Left ventricle myocardium inferior (tissue), 1 donor: ENCODE measurements at places on chromosomes 7 and 10.

GRCh38 chr7:114083166-114084001, 164.6 kb upstream of the PPP1R3A start:
- peak; percentile 16 for DNase-seq

- no peak for DNase-seq
Observed at GRCh38 chr7:18157233-18157632, 129.6 kb upstream of the PRPS1L1 start.

- no peak for DNase-seq
Observed at GRCh38 chr10:80708808-80709207, 171.1 kb downstream of the SH2D4B start.

- DNase-seq = no peak
Observed at GRCh38 chr7:55549457-55549856, 22.8 kb downstream of the VOPP1 start.

DNA sequence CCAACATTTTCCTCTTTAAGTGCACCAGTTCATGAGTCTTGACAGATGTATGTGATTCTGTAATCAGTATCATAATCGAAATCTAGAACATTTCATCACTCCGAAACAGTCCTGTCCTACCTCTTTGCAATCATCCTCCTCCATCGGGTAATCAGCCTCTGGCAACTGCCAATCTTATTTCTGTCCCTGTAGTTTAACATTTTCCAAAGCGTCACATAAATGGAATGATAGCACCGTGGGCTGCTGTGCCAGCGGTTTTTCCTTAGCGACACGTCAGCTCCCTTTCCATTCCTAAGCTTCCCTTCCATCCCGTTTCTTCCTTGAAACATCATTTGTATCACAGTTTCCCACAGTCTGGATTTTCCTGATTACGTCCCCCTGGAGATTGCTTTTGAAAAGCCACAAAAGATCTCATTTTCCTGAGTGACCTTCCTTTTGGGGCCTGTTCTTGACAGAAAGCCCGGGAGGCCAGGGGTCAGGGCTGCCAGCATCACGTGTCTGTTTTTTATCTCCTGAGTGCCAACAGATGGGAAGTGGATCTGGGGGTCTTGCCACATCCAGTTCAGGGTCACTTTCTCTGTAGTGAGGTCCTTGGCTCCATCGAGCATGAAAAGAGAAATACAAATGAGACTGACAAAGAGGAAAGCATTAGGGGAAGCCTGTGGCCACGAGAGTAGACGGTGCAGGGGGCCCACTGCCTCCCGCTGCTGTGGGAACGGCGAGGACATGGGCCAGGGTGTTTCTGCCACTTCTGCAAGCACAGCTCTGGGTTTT, 31.6 kb downstream of the TMEM120A start:
- no peak for DNase-seq

DNA sequence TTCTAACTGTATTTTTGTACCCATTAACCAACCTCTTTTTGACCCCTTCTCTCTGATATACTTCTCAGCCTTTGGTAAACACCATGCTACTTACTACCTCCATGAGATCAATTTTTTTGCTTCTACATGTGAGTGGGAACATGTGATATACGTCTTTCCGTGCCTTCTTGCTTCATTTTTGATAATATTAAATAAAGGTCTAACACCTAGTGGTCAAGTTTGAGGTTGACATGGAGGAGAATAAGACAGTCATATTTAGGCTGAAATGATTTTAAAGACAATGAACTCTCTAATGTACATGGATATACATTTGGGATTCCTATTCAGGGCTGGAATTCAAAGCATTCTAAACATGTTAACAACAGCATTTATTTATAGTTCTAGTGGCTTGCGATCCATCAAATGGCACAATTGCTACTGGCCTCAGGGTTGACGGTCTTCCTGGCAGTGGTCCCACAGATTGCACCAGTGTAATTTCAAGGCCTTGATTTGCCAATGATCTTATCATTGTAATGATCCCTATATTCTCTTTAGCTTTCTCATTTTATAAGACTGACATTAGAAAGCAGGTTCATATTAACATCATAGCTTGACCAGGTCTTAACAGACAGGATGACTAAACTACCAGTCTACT, 315.9 kb upstream of the ETV1 start:
- peak; percentile 14 for DNase-seq

GRCh38 chr10:34015700-34016099, 681.2 kb upstream of the NRP1 start:
- no peak for DNase-seq

DNA sequence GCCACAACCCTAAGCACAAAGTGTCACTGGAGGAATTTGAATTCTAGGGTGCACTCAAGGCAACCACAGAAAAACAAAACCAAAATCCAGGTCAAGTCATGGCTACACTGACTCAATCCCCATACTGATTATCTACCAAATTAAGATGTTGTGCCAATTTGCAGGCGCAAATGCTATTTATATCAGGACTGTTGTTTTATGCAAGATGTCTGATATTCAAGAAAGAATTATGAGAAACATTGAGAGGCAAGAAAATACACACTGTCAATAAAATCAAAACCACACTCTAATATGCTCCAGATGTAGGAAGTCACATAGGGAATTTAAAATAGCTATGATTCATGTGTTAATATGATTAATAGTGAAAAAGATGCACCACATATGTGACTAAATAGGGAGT, 141.3 kb upstream of the MINDY3 start:
- no peak for DNase-seq

GRCh38 chr10:132110111-132110521, 44.4 kb downstream of the JAKMIP3 start:
- peak; percentile 11 for DNase-seq

DNA sequence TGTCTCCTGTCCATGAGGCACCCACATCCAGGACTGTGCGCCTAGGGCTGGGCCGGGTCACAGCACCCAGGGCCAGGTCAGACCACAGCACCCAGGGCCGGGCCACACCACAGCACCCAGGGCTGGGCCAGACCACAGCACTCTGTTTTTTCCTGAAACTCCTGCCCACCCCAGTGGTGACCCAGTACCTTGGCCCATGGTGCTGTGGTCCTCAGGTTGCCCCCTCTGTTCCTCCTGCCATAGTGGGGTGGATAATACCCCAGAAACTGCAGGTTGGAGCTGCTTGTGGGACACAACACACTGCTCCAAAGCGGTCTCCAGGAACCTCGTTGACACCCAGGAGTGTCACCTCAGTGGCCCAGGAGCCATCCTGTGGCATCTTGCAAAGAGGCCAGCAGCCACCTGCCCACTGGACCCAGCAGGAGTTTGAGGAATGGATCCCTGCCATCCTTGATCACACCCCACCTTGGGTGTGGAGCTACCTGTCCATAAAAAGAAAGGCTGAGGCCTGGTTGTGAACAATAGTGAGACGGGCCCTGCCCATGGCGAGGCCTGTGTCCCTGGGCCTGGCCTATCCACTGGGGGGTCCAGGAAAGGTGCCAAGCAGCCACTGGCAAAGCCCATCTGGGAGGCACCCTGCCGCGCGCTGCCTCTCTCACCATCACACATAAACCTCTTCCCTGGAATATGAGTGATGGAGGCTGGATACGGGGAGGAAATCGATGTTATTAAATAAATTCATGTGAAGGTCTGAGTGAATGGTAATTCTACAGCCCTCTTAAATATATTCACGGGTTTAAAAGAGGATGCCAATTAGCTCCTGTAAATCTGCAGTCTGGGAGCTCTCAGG, 89.0 kb downstream of the NKX6-2 start:
- peak; percentile 11 for DNase-seq

DNA sequence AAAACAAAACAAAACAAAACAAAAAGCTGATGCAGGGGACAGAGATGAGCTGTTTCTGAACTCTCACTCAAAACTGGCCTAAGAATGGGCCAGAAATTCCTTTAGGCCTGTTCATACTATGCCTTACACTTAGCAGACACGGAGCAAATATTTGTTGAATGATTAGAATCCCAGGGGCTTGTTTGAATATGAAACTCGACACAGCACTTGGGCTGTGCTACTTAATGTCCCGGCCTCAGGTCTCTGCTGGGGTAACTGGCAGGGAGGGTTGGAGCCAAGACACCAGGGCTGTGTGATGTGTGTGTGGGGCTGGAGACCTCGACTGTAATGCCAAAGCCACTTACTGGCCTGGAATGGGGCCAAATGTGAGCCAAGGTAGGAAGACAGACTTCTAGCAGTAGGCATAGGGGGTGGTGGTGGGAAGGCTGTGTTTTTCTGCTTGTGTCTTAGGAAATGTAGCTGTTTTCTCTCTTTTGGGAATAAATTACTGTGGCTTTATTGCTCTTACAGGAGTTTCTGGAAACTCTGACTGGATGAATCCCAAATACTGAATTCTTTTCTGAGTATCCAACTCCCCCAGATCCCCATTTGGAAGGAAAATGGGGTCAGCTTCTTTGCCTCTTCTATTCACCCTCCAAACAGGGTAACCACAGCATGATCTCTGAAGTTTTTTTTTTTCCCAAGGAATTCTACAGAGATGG, 66.7 kb downstream of the EMX2 start:
- peak; percentile 21 for DNase-seq

GRCh38 chr7:40758590-40758989, 623.8 kb downstream of the SUGCT start:
- no peak for DNase-seq

DNA sequence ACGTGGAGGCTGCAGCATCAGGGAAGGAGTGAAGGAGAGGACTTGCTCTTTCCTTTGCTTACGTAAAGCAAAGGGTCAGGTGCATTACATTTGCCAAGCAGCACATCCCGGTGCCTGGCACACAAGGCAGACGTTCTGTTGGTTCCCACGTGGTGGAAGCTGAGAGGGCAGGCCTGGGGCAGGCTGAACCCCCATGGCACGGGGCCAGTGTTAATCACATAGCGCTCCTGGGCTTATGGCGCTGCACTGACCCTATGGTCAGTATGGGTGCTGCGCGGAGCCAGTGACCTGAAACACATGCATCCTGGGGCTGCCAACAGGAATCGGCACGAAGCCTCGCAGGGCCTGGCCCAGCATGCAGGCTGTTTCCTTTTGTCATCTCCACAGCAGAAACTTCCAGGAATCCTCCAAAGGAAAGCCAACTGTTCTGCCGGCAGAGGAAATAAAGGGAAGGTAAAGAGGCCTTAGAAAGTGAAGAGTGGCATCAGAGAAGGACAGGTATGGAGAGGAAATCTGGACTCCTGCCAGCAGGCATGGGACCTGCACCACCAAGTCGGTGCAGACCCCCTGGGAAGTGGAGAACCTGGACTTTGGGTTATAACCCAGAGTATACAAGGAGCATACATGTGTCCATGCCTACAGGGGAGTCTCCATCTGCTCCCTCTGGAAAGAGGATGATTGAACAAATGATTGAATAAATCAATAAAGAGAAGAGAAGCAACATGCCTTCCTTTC, 560.2 kb downstream of the TCERG1L start:
- DNase-seq = no peak

GRCh38 chr7:40808378-40808942, 673.7 kb downstream of the SUGCT start:
- DNase-seq = no peak

- DNase-seq = no peak
Observed at GRCh38 chr7:47661051-47661714, 79.3 kb upstream of the TNS3 start.

- no peak for DNase-seq
Observed at GRCh38 chr7:45592230-45592991, 18.2 kb downstream of the ADCY1 start.

- no peak for DNase-seq
Observed at GRCh38 chr7:47347346-47347745, 234.6 kb downstream of the TNS3 start.

DNA sequence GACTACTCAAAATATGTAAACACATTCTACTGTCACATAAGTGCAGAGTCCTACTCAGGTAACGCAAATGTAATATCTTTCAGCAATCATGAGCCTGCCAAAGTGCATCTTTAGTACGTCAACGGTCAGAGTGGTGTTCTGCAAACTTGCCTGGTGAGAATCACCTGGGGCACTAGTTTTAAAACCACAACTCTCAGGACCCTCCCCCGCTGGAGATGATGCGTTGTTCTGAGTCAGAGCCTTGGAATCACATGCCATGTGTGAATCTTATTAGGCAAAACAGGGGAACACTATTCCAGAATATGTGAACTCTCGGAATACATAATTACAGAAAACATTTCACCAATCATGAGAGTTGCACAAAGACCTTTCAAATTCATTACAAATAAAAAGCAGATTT, 115.7 kb downstream of the TPK1 start:
- DNase-seq = no peak

GRCh38 chr7:140581411-140581810, 59.2 kb downstream of the DENND2A start:
- DNase-seq = no peak
